H4 (cell line): ENCODE measurements at places on chromosomes 2 and 18. TPM values are rescaled to one million over a fixed set of nuclear protein-coding genes. Genes with fewer than 3 reads are reported as not detected.

ELP2 gene
- total RNA-seq = 41.3 and 62.3 TPM in 2 replicates

GKN2 gene
- not detected in 2 replicates for total RNA-seq

POTEF gene
- total RNA-seq = 1.9 and 2.1 TPM in 2 replicates

ERBB4 gene
- 0.04 and 0.33 TPM in 2 replicates for total RNA-seq

FOXD4L1 gene
- not detected in 2 replicates for total RNA-seq

LIMS3 gene
- not detected in 2 replicates for total RNA-seq

DTNA gene
- total RNA-seq = 11.7 and 17.9 TPM in 2 replicates

DSG2 gene
- total RNA-seq = 26.4 TPM in 2 replicates

INHBB gene
- 0.31 and 0.66 TPM in 2 replicates for total RNA-seq

C2orf92 gene
- total RNA-seq = 0.84 and 1.6 TPM in 2 replicates

RNF144A gene
- total RNA-seq = 6.5 and 8.3 TPM in 2 replicates

LCT gene
- 0.14 and 0.66 TPM in 2 replicates for total RNA-seq

CAD gene
- 4.7 and 6.9 TPM in 2 replicates for total RNA-seq

SNORC gene
- 0.10 and 0.25 TPM in 2 replicates for total RNA-seq

RPE gene
- total RNA-seq = 125 and 164 TPM in 2 replicates

DNA sequence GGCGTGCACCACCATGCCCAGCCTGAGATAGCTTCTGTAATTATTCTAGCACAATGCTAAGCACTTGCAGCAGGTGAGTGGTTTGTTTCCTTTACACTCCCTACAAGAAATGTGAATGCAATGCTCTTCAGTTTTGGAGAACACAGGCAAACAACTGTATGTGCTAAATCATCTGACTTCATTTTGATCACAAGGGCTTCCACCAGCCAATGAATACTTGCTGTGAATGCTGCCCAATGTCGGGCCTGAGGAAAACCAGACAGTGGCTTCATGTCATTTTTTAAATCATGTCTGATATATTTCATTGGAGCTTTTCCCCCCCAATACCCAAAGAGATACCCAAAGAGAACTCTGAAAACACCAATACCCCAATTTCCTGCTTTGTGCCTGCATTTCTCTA, 155.6 kb upstream of the XPO1 start:
- no peak for DNase-seq

DNA sequence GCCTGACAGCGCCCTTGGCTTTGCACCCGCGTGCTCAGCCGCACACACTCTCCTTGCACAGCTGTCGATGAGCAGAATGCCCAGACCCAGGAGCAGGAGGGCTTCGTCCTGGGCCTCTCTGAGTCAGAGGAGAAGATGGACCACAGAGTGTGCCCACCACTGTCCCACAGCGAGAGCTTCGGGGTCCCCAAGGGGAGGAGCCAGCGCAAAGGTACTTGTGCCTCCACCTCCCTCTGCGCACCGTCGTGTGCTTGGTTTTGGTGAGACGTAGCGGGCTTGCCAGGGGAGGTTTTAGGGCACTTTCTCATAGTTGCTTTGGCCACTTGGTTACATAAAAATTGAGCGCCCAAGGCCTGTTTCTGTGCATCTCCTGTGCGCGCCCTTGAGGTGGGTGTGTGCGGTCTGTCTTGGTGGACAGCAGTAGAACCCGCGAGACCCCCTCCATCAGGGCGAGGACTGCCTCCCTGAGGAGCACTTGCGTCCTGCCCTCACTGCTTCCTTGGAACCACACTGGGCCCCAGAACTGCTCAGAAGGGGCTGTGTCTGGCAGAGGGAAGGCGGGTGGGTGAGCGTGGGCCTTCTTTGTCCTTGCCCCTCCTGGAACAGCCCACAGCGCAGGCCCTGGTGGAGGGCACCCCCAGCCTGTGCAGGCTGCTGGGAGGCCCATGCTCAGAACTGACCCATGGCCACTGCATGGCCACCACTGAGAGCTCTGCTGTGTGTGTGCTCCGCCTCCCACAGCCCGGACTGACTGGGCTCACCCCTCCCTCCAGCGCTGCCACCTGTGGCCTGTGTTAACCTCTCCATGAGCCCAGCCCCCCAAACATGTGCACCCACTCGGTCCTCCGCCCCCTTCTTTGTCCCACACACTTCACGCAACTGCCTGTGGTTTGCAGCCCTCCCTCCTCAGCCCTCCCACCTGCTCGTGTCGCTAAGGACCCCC, 95.9 kb downstream of the DGKD start:
- DNase-seq = no peak

DNA sequence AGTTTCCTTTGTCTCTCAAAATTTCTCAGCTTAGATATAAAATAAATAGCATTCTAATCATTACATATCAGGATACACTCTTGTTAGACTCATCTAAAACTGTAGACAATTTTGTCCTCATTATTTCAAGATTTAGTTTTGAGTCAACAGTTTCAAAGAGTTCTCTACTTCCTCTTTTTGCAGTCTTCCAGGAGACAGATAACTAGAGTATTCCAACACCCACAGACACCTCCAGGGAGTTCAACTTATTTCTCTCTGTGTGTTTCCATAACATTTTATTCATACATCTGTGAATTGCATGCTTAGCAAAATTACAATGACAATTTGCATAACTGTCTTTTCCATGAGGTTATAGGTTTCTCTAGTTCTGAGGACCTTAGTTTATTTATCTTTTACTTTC, 166.6 kb upstream of the HNMT start:
- no peak for DNase-seq

GRCh38 chr2:163800951-163801381, 65.2 kb upstream of the FIGN start:
- DNase-seq = peak; percentile 51

- DNase-seq = no peak
Measured at GRCh38 chr18:50987261-50987660, 19.4 kb downstream of the ELAC1 start.

DNA sequence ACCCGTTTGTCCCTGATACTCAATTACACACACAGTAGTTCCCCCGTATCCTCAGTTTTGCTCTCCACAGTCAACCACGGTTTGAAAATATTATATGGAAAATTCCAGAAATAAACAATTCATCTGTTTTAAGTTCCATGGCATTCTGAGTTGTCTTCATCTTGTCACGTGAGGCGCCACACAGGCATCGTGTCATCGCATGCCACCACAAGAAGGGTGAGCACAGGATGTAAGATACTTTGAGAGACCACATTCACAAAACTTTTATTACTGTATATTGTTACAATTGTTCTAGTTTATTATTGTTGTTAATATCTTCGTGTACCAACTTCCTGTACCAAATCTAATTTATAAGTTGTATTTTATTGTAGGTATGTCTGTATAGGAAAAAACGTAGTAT, 17.7 kb downstream of the ADNP2 start:
- no peak for DNase-seq

DNA sequence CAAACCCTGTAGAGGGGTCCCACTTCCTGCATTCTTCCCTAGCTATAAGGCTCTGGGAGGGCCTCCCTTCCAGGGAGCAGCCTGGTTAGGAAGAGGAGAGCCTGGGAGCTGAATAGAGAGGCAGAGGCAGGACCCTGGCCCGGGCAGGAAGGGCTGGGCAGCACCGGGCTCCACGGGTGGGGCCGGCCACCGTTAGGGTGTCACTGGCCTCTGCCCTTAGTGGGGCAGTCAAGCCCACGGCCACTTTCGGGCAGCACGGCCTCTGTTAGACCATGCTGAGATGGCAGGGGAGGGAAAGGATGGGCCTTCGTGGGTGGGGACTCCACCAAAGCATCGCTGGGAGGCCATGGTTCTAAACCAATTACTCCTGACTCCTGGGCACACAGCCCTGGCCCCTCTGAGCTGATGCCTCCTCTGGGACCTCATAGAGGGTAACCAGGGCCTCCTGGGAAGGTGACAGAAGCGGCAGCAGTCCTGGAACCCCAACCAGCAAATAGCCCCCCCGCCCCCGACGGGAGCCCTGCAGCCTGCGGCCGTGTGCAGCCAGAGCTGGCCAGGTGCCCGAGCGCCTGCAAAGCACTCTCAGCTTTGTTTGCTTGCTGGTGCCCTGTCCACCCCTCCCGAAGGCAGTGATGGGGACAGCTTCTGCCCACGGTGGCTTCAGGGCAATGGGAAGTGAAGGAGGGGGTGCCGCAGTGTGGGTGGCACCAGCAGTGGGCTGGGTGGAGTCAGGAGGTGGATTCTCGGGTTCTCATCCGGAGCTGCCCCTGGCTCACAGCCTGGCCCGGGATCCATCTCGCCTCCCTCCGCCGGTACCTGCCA, 16.3 kb upstream of the HPCAL1 start:
- DNase-seq = peak; percentile 77

DNA sequence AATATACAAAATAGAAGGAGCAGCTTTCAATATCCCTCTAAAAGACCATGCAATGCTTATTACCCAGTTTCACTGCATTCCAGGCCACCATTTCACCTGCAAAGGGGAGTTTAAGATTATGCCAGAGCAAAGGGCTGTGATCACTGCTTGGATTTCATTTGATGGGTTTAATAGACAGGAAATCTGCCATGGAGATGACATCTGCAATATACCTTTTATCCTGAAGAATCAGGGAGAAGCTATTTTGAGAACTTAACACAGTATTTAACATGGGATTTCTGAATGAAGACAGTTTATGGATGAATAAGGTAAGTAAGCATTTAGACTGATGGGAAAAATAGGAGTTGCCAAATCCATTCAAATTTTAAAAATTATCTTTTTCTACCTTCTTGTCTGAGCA, 303.0 kb upstream of the SLC8A1 start:
- DNase-seq = no peak

GRCh38 chr18:78813156-78813555, 166.5 kb upstream of the SALL3 start:
- no peak for DNase-seq

- peak; percentile 71 for DNase-seq
Measured at GRCh38 chr18:11859903-11860407, 8.7 kb downstream of the CHMP1B start.

DNA sequence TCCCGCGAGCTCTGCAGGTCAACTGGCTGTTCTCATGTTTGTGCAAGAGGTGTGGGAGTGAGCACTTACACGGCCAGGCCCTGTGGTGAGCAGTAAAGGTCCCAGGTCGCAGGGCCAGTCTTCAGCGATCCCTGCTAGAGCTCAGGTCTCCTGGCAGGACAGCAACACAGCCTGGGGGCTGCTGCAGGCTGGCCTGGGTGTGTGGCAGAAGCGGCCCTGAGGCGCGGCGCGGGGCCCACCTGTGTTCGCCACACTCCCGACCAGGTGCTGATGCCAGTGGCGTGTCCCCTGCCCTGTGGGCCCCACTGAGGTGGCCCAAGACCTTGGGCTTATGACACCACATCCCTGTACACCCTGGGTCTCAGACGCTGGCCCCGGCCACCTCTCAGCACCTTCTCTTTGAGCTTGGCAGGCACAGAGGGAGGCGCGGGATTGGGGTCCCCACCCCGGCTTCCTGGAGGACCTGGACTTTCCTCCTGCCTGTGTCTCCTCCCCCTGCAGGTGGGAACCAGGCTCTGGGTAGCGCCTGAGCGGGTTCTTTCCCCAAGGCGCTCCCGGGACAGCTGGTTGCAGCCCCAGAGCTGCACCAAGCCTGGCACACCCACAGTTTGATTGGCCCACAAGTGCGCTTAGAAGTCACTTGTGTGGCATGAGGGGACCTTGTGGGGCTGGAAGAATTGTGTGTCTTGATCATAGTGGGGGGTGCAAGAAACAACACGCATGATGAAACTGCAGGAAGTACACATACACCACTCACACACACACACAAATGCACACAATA, 59.2 kb downstream of the TWIST2 start:
- DNase-seq = no peak

- peak; percentile 80 for DNase-seq
Measured at GRCh38 chr2:205885492-205886099, 200.4 kb downstream of the INO80D start.

DNA sequence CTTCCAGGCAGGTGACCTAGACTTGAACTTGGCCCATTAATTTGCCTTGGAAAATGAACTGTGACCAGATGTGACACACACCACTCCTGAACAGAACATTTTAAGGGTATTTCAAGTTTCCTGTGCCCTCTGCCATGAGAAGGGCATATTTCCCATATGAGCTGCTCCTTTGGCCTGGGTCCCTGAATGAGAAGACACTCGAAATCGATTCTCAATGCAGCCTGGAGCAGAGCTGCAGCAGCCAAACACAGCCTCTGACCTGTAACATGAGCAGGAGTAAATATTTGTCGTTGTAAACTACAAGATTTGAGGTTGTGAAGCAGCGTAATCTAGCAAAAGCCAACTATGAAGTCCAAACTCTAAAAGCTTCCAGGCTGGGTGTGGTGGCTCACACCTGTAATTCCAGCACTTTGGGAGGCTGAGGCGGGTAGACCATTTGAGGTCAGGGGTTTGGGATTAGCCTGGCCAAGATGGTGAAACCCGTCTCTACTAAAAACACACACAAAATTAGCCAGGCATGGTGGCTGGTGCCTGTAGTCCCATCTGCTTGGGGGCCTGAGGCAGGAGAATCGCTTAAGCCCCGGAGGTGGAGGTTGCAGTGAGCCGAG, 30.1 kb upstream of the SOS1 start:
- no peak for DNase-seq

DNA sequence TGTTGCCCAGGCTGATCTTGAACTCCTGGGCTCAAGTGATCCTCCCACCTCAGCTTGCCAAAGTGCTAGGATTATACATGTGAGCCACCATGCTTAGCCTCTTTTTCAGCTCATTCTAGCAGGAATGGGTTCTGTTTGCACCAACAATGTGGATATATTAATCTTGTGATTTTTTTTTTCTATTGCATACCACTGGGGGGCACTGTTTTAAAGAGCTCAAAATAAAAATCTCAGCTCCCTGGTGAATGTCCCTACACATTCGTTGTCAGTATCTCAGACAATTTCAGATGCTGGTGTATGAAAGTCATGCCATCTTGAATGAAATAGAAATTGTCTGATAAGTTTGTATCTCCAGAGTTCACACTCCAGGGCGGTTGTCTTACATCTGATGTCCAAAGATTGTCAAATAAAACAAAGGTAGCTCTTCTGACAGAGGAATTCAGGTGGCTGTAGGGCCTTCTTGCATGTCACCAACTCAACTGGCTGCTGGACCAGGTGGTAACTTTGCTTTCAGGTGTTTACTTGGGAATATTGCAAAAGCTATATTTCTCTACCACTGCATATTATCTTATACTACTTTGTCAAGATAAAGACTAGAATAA, 3.1 kb upstream of the MATN3 start:
- DNase-seq = peak; percentile 8

DNA sequence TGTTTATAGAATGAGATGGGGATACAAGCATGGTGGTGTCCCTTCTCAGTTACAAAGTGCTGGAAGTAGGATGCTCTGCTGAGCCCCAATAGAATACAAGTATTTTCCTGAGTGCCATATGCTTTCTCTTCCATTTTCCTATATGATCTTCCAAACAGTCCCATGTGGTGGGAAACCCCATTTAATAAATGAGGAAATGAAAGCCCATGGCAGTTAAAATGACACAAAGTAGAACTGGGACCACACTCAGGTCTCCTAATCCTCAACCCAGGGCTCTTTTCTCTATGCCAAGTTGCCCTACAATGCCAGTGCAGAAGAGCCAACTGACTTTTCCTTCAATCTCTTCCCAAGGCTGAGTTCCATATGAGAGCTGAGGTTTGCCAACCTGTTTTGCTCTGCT, 210.2 kb upstream of the FBXO11 start:
- no peak for DNase-seq

DNA sequence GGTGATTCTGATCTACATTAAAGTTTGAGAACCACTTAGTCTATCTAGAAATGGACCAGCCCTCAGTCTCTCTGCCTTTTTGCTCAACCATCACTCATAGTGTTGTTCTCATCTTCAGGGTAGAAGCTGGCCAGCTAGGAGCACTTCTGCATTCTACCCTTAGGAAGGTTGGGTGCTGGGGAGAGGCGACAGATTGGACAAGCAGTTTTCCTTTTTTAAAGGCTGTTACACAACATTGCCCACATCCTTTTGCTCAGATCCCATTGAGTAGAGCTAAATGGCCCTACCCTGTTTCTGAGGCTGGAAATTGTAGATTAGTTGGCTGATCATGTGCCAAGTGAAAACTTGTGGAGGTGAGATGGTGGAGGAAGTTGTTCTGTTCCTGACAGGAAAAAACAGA, 35.6 kb downstream of the OSBPL6 start:
- DNase-seq = no peak
